ENCODE measurements at places on chromosomes 2 and 18.
A peak's percentile ranks its signal among the peaks of the same experiment; 100 is the strongest.

- no peak for DNase-seq
Measured at GRCh38 chr2:116820986-116821385, 993.5 kb upstream of the DDX18 start.

GRCh38 chr2:238302087-238302486 lies 13.7 kb upstream of the PER2 start:
- no peak for DNase-seq

DNA sequence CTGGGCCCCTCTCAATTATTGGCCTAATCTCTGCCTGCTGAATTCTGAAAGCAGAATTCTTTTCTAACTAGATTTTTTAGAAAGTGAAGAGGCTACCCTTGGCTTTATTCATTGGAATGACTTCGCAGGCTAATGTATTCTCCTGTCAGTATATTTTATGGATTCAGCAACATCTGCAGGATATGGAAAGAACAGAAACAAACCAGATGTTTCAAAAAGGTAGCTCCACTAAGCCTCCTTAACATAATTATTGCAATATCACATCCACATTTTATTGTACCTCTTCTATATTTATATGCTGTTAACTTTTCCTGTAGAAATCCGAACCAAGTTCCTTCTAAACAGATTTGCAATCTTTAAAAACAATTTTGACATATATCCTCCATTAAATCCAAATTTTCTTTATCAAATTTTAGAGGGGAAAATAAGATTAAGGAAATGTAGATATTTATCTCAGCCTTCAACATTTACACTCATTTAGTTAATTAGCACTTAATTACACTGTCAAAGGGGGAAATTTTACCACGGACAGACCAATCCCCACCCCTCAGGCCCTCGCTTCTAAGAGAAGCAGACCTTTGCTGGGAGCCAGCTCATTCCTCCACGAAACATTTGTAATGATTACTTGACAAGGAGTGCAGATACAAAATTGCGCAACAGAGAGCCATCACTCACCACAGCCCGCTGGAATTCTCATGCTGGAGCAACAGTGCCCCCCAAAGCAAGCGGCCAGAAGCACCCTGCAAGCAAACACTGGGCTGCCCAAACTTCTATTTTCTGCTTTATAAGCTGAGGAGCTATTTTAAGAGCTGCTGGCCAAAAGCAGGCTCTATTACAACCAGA lies 253.4 kb downstream of the ETAA1 start:
- peak; percentile 53 for DNase-seq

GRCh38 chr2:58039170-58039611 lies 7.4 kb upstream of the VRK2 start:
- no peak for DNase-seq

- no peak for DNase-seq
Measured at GRCh38 chr2:26640781-26641564, at the start of gene CIB4. Gene CIB4, minus strand, starts transcription at chr2:26641366. Its CDS starts 52 bp downstream, at chr2:26641314.

DNA sequence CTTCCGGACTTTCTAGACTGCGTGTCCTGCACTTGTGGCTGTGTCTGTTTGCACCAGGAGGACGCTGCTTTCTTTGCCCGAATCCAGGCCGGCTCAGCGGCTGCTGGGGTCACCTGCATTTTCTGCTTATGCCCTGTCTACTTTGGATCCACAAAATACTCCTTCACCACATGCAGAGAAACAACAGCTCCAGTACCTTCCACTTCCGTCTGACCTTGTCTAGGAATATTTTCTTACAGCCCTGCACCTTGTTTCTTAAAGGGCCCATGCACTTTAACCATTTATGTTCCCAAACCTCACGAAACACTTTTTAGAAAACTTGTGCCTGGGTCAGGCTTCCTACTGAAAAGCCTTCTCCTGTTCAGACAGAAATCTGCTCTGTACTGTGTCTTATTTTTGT lies 129.4 kb upstream of the NCK2 start:
- DNase-seq: no peak

GRCh38 chr2:212392544-212392943 lies 146.1 kb downstream of the ERBB4 start:
- DNase-seq: no peak

Measured in HS-27A (cell line).